ENCODE measurements at places on chromosomes 5 and 9. TPM values are rescaled to one million over a fixed set of nuclear protein-coding genes. Genes with fewer than 3 reads are reported as not detected.

- H3K36me3 ChIP-seq = no peaks in the 10 kb centered on the region
- no peaks in the 10 kb centered on the region for H3K4me1 ChIP-seq
- H3K27me3 ChIP-seq = no peaks in the 10 kb centered on the region
- no peak for DNase-seq
- no peak overlapping the region for H3K4me3 ChIP-seq
- H3K27ac ChIP-seq = no peak overlapping the region
These were observed 93.9 kb upstream of the EDIL3 start for GRCh38 chr5:84478603-84479002.

GRCh38 chr5:61609840-61610677 is 278.0 kb downstream of the ZSWIM6 start:
- no peak overlapping the region for H3K27ac ChIP-seq
- peaks cover 8% of the 10 kb centered on the region for H3K27me3 ChIP-seq
- no peak overlapping the region for H3K4me3 ChIP-seq
- no peaks in the 10 kb centered on the region for H3K36me3 ChIP-seq

- H3K36me3 ChIP-seq = peaks cover 95% of the 10 kb centered on the region
- H3K27me3 ChIP-seq = no peaks in the 10 kb centered on the region
- peaks cover 43% of the 10 kb centered on the region for H3K4me1 ChIP-seq
- peak overlapping the region; percentile 94 for H3K27ac ChIP-seq
- H3K4me3 ChIP-seq = peak overlapping the region; percentile 84
These were observed 4.9 kb downstream of the AKNA start for GRCh38 chr9:114382699-114383520.

GRCh38 chr5:60395712-60396329 is 304.1 kb downstream of the DEPDC1B start:
- H3K4me3 ChIP-seq = no peak overlapping the region
- H3K4me1 ChIP-seq = no peaks in the 10 kb centered on the region
- DNase-seq = no peak
- H3K27ac ChIP-seq = no peak overlapping the region
- no peaks in the 10 kb centered on the region for H3K36me3 ChIP-seq

GRCh38 chr5:76082772-76083554 is at the start of gene SV2C:
TSS of gene SV2C (plus strand) at chr5:76083383. CDS start at chr5:76131751, 48,368 bp downstream.
- H3K4me3 ChIP-seq = peak within 1 kb of the TSS; percentile 67
- peaks cover 76% of the 10 kb centered on the region for H3K27me3 ChIP-seq
- peaks cover 25% of the 10 kb centered on the region for H3K4me1 ChIP-seq
- H3K27ac ChIP-seq = no peak within 1 kb of the TSS
- peak; percentile 50 for DNase-seq
- H3K36me3 ChIP-seq = no peaks in the 10 kb centered on the region

DNA sequence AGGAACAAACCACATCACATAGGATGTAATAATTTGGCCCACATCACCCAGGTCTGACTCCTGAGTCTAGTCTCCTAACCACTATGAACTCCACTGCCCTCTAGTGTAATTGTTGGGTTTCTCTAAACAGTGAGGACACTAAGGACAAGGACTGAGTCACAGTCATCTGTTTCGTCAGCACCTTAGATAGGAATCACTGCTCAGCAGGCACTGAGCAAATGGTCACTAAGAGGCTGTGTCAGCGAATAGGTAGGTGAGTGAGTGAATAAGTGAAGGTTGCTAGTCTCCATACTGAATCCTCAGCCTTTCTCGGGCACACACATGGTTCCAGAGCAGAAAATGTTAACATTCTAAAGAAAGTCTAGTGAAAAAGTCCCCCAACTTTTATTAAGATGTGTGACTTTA is 278.6 kb downstream of the SPOCK1 start:
- H3K4me1 ChIP-seq = no peaks in the 10 kb centered on the region
- H3K36me3 ChIP-seq = no peaks in the 10 kb centered on the region
- no peak overlapping the region for H3K4me3 ChIP-seq
- no peak for DNase-seq
- H3K27me3 ChIP-seq = peaks cover 5% of the 10 kb centered on the region

GRCh38 chr9:85730916-85731630 is 10.7 kb downstream of the AGTPBP1 start:
- DNase-seq = no peak
- no peaks in the 10 kb centered on the region for H3K27me3 ChIP-seq
- no peak overlapping the region for H3K4me3 ChIP-seq
- peaks cover 13% of the 10 kb centered on the region for H3K36me3 ChIP-seq
- H3K27ac ChIP-seq = no peak overlapping the region

DNA sequence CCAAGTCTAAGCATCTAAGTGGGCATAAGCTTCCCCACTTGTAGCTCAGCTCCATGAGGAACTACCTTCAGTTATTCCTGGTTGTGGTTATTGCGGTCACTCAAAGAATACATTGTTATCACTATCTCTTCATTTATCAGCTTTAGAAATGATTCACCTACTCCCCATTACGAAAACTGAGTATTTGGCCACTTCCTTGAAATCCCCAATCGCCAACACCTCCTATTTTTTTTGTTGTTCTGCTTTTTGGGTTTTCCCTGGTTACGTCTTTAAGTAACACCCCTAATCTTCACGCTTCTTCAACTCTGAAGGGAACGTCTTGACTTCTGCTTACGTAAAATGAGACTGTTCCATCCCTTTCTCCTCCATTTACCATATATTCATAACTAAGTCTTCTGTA is 20.7 kb downstream of the MAPK9 start:
- H3K4me3 ChIP-seq = no peak overlapping the region
- no peak for DNase-seq
- no peaks in the 10 kb centered on the region for H3K4me1 ChIP-seq
- peaks cover 78% of the 10 kb centered on the region for H3K36me3 ChIP-seq
- no peaks in the 10 kb centered on the region for H3K27me3 ChIP-seq
- no peak overlapping the region for H3K27ac ChIP-seq

GRCh38 chr9:18405240-18405639 is 68.7 kb upstream of the ADAMTSL1 start:
- H3K4me3 ChIP-seq = no peak overlapping the region
- no peaks in the 10 kb centered on the region for H3K36me3 ChIP-seq
- no peak overlapping the region for H3K27ac ChIP-seq
- H3K4me1 ChIP-seq = no peaks in the 10 kb centered on the region

DNA sequence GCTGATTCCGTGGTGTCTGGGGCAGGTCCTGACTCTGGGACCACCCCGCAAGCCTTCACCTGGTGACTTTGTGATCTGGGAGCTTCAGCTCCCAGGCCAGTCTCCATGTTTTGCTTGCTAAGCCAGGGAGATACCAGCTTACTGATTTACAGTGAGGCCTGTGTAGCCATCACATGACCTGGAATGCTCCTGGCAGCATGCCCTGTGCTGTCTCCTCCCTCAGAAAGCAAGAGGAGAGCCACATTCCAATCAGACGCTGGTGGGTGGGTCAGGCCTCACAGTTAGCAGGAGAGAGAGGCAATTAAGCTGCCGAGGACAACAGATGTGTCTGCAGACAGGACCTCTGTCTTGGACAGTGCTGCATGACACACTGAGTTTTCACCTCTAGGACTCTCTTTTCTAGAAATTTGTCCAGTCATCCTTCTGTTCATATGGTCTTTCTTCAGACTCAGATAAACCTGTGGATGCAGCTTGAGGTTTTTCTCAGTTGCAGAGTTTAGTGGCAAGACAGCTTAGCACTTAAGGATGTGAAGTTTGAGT is 24.4 kb upstream of the GRPEL2 start:
- H3K27ac ChIP-seq = no peak overlapping the region
- H3K36me3 ChIP-seq = no peaks in the 10 kb centered on the region
- no peak for DNase-seq
- H3K27me3 ChIP-seq = no peaks in the 10 kb centered on the region

GRCh38 chr9:116276651-116277121 is 123.1 kb downstream of the PAPPA start:
- DNase-seq = no peak
- no peaks in the 10 kb centered on the region for H3K4me1 ChIP-seq
- H3K36me3 ChIP-seq = no peaks in the 10 kb centered on the region
- H3K27ac ChIP-seq = no peak overlapping the region
- no peak overlapping the region for H3K4me3 ChIP-seq

DNA sequence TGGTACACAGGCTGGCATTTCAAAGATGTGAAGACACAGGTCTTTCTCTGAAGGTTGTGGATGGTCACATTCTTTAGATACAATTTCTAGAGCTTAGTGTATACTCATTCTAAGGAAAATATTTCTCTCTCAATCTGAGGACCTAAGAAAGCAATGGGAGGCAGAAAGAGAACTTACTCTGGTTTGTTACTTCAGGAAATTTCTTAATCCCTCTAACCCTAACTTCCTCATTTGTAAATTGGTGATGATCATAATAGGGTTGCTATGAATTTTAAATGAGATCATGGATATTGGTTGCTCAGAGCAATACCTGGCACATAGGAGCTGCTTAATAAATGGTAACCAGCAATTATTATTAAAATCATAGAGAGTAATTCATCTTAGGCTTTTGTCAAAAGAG is 22.1 kb downstream of the FAM170A start:
- H3K27ac ChIP-seq = no peak overlapping the region
- DNase-seq = no peak
- H3K36me3 ChIP-seq = no peaks in the 10 kb centered on the region
- no peak overlapping the region for H3K4me3 ChIP-seq
- peaks cover 8% of the 10 kb centered on the region for H3K27me3 ChIP-seq
- no peaks in the 10 kb centered on the region for H3K4me1 ChIP-seq

DNA sequence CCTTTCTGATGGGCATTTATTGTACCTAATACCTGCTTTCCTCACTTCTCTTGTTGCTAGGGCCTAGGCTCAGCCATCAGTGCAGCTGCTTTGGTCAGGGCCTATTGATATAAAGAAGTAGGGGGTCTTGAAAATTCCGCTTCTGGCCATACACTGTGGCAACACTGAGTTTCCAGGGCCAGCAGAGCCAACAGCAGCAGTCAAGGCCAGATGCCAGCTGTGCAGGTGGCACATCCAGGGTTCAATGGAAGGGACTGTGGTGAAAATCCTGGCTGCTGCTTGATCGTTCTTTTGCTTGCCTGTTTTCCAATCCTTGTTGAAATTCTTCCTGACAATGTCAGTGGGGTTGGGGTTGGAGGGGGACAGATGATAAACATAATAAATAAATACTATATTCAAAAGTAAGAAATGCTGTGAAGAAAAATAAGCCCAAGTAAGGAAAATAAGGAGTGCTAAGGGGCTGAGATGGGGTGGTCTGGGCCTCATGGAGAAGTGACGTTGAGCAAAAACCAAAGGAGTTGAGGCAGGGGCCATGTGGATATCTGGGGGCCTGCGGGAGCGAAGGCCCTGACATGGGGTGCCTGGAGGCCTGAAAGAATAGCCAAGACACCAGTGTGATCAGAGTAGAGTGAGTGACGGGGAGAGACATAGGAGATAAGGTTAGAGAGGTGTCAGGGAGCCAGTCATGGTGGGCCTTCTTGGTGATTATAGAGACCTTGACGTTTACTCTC is 91.0 kb upstream of the ALDH1B1 start:
- H3K27ac ChIP-seq = no peak overlapping the region
- no peaks in the 10 kb centered on the region for H3K36me3 ChIP-seq
- no peak for DNase-seq
- no peaks in the 10 kb centered on the region for H3K4me1 ChIP-seq

GRCh38 chr5:103919506-103919905 is 356.9 kb upstream of the NUDT12 start:
- H3K4me3 ChIP-seq = no peak overlapping the region
- no peak overlapping the region for H3K27ac ChIP-seq
- no peaks in the 10 kb centered on the region for H3K27me3 ChIP-seq
- H3K4me1 ChIP-seq = no peaks in the 10 kb centered on the region

DNA sequence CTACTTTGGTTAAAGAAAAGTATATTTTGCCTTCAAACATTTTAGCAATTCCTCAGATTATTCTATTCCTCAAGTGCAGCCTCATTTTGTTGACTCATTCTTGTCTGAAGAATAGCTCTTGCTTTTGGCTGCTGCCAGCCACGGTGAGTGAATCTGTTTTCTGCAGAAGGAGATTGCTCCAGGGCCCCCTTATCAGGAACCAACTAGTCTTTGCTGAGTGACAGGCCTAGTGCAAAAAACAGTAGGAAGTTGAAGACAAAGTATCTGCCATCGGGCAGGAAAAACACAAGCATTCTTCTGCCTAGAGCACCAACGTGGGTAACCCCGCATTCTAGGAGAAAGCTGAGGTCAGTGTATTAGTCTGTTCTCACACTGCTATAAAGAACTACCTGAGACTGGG is 42.3 kb downstream of the ZNF883 start:
- no peak for DNase-seq
- H3K36me3 ChIP-seq = no peaks in the 10 kb centered on the region
- H3K27ac ChIP-seq = no peak overlapping the region
- H3K27me3 ChIP-seq = peaks cover 18% of the 10 kb centered on the region
- no peaks in the 10 kb centered on the region for H3K4me1 ChIP-seq

GRCh38 chr5:171520300-171521174 is 101.1 kb downstream of the FGF18 start:
- no peak overlapping the region for H3K27ac ChIP-seq
- H3K4me3 ChIP-seq = no peak overlapping the region
- no peaks in the 10 kb centered on the region for H3K36me3 ChIP-seq
- H3K4me1 ChIP-seq = no peaks in the 10 kb centered on the region

- H3K27ac ChIP-seq = no peak overlapping the region
- no peaks in the 10 kb centered on the region for H3K4me1 ChIP-seq
These were observed 406.6 kb upstream of the TNC start for GRCh38 chr9:115524453-115525059.

DNA sequence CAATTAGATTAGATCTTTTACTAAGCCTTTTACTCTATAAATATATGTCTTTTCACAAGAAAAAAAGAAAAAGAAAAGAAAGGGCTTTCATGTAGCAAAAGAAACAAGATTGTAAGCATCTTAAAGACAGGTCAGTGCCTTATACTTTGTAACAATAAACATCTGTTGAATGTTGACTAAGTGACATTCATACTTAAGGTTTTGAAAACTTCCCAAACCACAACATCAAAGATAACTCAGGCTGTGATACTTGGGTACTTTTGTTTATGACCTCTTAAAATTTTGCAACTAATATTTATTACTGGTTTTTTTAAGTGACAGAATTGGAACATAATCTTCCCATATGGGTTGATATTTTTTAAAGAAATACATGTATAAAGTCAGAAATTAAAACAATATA is 7.4 kb downstream of the GRAMD2B start:
- no peak overlapping the region for H3K4me3 ChIP-seq
- H3K36me3 ChIP-seq = peaks cover 24% of the 10 kb centered on the region
- no peak for DNase-seq
- no peaks in the 10 kb centered on the region for H3K27me3 ChIP-seq
- no peak overlapping the region for H3K27ac ChIP-seq
- peaks cover 23% of the 10 kb centered on the region for H3K4me1 ChIP-seq

- no peaks in the 10 kb centered on the region for H3K36me3 ChIP-seq
- no peak overlapping the region for H3K4me3 ChIP-seq
These were observed 2.3 kb downstream of the SLC44A1 start for GRCh38 chr9:105246656-105247173.

- H3K4me3 ChIP-seq = no peak overlapping the region
- H3K36me3 ChIP-seq = peaks cover 30% of the 10 kb centered on the region
- H3K27ac ChIP-seq = peak overlapping the region; percentile 94
- peak; percentile 50 for DNase-seq
These were observed 31.3 kb downstream of the IRF1 start for GRCh38 chr5:132459031-132459982.

- H3K4me3 ChIP-seq = no peak overlapping the region
- no peaks in the 10 kb centered on the region for H3K4me1 ChIP-seq
- no peak for DNase-seq
- H3K36me3 ChIP-seq = no peaks in the 10 kb centered on the region
These were observed 61.0 kb upstream of the SPTLC1 start for GRCh38 chr9:92176068-92176799.

- peaks cover 6% of the 10 kb centered on the region for H3K4me1 ChIP-seq
- DNase-seq = no peak
- no peak overlapping the region for H3K27ac ChIP-seq
- H3K4me3 ChIP-seq = no peak overlapping the region
- H3K36me3 ChIP-seq = no peaks in the 10 kb centered on the region
These were observed 31.5 kb downstream of the FAM163B start for GRCh38 chr9:133577737-133578112.

PSAT1 gene
- total RNA-seq = 174 TPM

PCDHGA5 gene
- not detected for total RNA-seq

STING1 gene
- 43.7 TPM for total RNA-seq

OBP2A gene
- total RNA-seq = not detected

ATP10B gene
- total RNA-seq = not detected

SHC3 gene
- not detected for total RNA-seq

DOCK8 gene
- total RNA-seq = 163 TPM

GAS1 gene
- not detected for total RNA-seq

TXNDC8 gene
- not detected for total RNA-seq

BSPRY gene
- total RNA-seq = 8.2 TPM
